Cardiac atrium fibroblast (primary cell): ENCODE measurements at places on chromosomes 4 and X. TPM values are rescaled to one million over a fixed set of nuclear protein-coding genes. Genes with fewer than 3 reads are reported as not detected.

Gene SPACA5
- total RNA-seq: not detected in 2 replicates

Gene ASB11
- not detected in 2 replicates for total RNA-seq

Gene MAGEE2
- total RNA-seq: not detected in 2 replicates

Gene GAGE2A
- not detected in 2 replicates for total RNA-seq

Gene FOXP3
- not detected in 2 replicates for total RNA-seq

Gene MAGEH1
- total RNA-seq: 21.5 and 31.4 TPM in 2 replicates
